ENCODE measurements at places on chromosomes 16 and 17. TPM values are rescaled to one million over a fixed set of nuclear protein-coding genes. Genes with fewer than 3 reads are reported as not detected.
A peak's percentile ranks its signal among the peaks of the same experiment; 100 is the strongest.

KRTAP2-2 gene
- not detected for total RNA-seq

ABCA9 gene
- 1.3 TPM for total RNA-seq

- DNase-seq, result peak; percentile 48
Observed at GRCh38 chr16:70380248-70380918, 33.7 kb downstream of the DDX19A start.

DNA sequence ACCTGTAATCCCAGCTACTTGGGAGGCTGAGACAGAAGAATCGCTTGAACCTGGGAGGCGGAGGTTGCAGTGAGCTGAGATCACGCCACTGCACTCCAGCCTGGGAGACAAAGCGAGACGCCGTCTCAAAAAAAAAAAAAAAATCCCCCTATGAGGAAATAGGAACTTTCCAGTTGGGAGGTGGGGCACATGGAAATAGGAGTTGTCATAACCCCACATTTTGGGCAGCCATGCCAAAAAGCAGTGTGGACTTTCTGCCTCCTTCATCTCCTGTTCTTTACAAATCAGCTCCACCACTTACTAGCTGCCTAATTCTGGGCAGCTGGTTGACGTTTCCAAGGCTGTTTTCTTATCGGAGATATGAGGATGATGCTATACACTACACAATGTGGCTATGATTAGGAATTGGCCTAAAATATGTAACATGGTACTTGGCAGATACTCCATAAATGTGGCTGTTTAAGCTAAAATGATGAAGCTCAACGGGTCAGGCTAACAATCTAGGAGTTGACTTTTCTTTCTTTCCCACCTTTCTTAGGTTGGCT lies 21.5 kb upstream of the CCL5 start:
- DNase-seq, result no peak

DNA sequence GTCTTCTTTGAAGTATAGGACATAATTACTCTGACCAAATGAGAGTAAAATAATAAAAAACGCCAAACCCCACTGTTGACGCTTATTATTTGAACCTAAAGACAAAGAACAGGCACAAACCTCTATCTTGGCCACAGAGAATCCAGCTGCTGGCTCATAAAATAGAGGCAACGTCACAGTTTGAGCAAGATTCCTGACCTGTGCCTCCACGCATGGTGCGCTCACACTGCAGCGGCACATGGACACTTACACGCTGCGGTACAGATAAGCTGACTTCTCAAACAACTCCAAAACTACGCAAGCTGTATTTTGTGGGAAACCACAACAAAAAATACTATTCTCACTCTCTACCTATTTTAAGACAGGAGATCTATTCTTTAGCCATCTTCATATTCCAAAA lies 38.8 kb upstream of the TRAP1 start:
- DNase-seq, result no peak

- no peak for DNase-seq
Observed at GRCh38 chr16:72739577-72739976, 308.4 kb downstream of the ZFHX3 start.

GRCh38 chr16:1458977-1459341 lies 14.6 kb upstream of the CCDC154 start:
- no peak for DNase-seq

DNA sequence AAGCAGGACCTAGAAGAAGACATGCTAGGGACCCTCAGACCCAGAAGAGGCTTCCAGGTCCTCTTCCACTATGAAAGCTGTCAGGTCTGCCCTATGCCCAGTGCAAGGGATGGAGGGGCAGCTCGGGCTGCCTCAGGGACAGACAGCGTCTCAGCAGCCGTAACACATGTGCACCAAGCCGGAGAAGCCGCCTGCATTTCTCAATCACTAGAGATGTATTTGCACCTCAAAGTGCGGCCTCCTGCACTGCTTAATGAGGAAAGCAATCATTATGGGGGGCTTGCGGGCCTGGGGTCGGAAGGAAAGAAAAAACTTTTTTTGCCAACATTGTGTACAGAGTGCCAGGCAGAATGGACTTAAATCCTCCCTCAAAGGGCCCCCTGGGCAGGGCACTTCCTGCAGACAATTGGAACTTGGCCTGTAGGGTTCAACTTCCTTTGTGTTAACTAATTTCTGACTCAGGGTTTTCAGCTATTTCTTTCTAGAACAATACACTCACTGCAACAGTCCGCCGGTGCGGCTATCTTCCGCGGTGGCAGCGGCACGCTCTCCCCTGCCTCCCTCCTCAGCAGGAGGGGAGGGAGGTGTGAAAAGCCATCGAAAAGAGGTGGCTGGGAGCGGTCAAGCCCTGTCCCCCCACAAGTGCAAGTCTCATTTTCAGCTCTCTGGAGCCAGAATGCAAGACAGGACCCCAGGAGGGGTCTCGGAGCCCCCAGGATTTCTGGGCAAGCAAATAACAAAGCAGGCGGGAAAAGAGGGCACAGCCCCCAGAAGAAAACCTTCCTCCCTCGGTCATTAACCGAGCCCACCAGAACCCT lies 101.2 kb downstream of the ZNF423 start:
- DNase-seq, result no peak

BIRC5 gene
- 123 TPM for total RNA-seq
